ENCODE measurements at places on chromosomes 5 and 9.

GRCh38 chr5:87074934-87075541, 192.6 kb upstream of the RASA1 start:
- no peak for DNase-seq

DNA sequence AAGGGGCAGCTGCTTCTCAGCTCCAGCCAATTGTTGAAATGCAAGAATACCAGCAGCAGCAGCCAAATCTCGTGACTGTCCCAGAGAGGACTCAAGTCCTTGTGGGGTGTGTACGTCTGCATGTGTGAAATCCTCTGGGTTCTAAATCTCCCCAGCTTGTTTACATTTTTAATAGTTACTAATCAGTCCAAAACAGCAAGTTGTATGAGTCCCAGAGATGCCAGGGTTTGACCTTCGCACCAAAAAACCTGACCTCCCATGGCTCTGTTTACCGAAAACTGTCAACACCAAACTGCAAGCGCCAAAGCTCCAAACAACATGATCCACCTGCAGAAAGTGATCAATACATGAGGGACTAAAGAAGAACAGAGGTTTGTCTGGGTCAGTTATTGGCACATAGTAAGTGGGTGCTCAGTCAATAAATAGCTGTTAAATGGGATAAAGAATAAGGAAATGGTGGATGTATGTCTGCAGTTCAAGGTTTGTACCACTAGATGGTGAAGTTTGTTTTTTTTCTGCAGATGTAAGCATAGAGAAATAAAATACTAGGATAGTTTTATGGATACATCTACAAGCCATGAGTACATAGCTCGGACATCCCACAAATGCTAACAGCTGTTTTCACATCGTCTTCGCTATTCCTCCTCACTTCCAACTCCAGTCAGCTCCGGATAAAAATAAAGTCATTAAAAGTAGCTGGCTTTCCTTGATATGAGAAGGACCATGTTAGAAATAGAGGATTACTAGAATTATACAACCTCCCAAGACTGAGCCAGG, 85.3 kb upstream of the ADRB2 start:
- no peak for DNase-seq

- DNase-seq, result no peak
These were observed 441.5 kb downstream of the CDH18 start for GRCh38 chr5:19546521-19546920.

DNA sequence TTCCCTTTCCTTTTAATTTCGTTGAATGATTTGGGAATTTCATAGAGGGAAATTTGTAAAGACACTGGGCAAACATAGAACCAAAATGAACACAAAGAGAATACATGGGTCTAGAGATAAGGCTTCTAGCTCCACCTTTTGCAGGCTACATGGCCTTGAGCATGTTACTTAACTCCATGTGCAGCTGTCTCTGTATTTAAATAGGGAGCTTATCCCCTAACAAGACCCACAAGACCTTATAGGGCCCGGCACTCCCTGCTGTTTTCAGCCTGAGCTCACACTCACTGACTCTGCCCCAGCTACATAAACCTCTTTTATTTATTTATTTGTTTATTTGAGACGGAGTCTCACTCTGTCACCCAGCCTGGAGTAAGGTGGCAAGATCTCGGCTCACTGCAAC, 30.6 kb upstream of the TLE1 start:
- DNase-seq, result no peak

GRCh38 chr5:36593867-36594266, 12.5 kb upstream of the SLC1A3 start:
- no peak for DNase-seq

DNA sequence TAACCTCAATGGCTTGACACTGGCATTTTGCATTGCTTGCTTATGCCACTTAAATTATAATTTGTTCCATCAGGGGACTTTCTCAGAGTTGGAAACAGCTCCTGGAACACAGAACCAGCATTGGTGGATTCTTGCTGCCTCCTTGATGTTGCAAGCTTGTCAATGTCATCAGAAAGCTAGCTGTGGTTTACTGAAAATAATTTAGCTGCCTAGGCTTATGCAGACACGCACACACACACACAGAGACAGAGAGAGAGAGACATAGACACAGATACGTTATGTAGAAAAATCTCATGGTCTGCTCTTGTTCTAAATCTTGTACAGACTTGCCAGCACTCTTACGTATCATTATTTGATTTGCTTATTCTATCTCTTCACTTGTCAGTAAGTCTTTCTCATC, 78.0 kb downstream of the HMHB1 start:
- DNase-seq, result no peak

DNA sequence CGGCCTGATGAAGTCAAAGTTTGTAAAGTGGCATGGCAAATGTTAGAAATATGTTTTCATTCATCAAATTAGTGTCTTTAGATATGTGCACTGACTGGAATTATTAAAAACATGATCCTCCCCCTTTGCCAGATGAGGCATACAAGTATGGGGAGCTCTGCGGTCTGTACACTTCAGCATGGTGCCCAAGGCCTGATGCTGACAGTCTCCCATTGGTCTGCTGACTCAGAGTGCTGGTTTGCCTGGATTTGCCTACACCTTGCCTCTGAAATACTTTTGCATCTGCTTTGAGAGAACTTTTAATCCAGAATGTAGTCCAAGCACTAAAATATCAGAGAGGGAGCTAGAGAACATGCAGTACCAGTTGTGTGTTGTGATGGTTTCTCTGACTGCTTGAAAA, 354.3 kb upstream of the ACTBL2 start:
- DNase-seq, result no peak

- no peak for DNase-seq
These were observed 390.5 kb downstream of the ZNF608 start for GRCh38 chr5:124355928-124356327.

- DNase-seq, result no peak
These were observed 110.5 kb downstream of the EPB41L4A start for GRCh38 chr5:112308608-112309007.

- DNase-seq, result no peak
These were observed 801.0 kb upstream of the NUDT12 start for GRCh38 chr5:104363567-104363966.

DNA sequence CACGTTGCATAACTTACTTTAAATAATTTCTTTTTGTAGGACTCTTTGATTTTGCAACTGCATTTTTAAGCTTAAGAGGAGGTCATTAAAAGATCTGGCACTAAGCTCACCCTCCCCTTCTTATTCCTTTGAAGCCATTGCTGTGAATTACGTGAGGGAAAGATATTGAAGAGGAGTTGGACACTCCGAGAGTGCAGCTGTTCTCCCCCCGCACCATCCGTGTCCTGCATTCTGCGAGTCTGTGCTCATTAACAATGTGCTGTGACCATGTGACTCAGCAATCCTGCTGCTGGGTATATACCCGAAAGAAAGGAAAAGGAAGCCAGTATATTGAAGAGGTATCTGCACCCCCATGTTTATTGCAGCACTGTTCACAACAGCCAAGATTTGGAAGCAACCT, 40.0 kb downstream of the NXNL2 start:
- peak; percentile 34 for DNase-seq

GRCh38 chr5:141919218-141920119, 4.2 kb upstream of the DELE1 start:
- DNase-seq, result no peak

GRCh38 chr9:122213589-122214413, 15.0 kb downstream of the LHX6 start:
- DNase-seq, result no peak

DNA sequence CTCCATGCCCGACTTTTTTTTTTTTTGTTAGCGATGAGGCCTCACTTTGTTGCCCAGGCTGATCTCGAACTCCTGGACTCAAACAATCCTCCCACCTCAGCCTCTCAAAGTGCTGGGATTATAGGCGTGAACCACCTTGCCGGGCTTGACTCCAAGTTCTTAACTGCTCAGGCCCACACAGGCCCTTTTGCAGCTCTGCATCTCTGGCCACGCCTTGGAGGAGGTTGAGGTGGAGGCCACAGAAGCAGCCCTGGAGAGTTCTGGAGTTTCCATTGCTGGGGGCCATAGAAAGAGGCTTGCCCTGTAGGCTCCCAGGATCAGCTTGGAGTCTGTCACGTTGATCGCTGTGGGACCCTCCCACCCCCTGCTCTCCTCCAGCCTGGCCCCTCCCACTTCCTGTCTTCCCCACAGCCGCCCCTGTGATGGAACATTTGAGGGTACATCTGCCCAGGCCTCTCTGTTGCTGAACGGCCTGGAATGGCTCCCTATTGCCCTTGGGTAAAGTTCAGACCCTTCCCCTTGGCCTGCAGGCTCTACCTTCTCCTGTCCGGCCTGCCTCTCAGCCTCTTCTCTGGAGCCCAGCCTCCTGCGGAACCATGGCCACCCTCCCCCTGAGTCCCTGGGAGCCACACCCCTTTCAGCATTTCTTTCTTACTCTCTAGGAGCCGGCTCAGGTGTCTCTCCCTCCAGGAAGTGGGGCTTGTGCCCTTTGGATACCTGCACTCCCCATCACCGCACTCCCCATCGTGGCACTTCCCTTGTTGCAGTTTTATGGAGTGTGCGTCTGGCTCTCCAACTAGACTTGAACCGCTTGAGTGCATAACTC, 30.4 kb upstream of the IER5L start:
- DNase-seq, result no peak

DNA sequence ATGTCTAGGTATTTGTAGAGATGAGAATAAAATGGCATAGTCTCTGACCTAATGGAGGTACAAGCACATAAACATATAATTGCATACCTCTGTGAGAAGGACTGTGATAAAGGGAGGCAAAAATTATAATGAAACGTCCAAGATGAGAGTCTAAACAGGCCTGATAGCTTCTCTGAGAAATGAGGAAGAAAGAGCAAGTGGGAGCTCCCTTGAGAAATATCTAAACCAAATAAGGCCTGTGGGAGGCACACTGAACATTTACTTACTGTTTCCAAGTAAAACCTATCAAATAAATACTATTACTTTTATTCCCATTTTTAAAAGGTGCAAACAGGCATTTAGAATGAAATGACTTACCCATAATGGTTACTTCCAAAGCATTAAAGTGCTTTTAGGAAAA, 125.6 kb upstream of the PAPPA start:
- DNase-seq, result no peak

DNA sequence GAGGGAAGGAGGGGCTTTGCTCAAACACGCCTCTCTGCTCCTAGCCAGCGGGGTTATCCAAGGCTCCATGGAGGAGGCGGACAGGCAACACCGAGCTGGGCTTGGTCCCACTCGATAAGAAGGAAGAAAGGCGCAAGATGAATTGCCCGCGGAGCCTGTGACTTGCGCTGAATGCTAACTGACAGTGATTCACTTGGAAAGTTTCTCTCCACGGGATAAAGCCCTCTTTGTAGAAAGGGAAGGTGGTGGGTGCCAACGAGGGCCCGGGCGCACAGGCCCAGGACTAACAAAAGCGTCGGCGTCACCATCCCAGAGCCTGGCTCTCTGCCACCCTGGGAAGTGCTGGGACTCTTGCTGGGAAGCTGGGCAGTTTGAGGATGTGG, 76.0 kb downstream of the VAV2 start:
- DNase-seq, result no peak

- DNase-seq, result no peak
These were observed 23.4 kb downstream of the CETN3 start for GRCh38 chr5:90386099-90386710.

DNA sequence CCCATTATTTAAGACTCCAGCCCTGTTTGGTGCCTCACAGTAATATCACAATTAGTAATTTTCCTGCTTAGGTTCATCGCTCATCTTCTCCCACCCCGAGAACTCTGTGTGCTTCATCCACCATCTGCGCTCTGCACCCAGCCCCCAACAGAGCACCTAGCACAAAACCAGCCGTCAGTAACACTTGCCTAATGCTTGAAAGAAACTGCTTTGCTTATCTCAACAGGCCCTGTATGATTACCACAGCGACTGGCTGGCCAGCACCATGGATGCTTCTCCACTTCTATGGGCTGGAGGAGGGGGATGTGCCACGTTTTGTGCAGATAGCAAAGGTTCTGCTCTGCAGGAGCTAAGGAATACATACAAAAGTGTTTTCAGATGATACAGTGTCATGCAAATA, 166.8 kb downstream of the SPOCK1 start:
- DNase-seq, result no peak

- DNase-seq, result no peak
These were observed 1198.3 kb upstream of the CDH6 start for GRCh38 chr5:29995154-29995553.

GRCh38 chr5:149854866-149855265, 89.7 kb downstream of the PDE6A start:
- no peak for DNase-seq

- DNase-seq, result no peak
These were observed 22.8 kb downstream of the SARDH start for GRCh38 chr9:133715295-133715865.

GRCh38 chr9:100087218-100087617, 11.6 kb downstream of the ERP44 start:
- DNase-seq, result no peak

GRCh38 chr9:35666045-35666444, 1.1 kb upstream of the ARHGEF39 start:
- no peak for DNase-seq

DNA sequence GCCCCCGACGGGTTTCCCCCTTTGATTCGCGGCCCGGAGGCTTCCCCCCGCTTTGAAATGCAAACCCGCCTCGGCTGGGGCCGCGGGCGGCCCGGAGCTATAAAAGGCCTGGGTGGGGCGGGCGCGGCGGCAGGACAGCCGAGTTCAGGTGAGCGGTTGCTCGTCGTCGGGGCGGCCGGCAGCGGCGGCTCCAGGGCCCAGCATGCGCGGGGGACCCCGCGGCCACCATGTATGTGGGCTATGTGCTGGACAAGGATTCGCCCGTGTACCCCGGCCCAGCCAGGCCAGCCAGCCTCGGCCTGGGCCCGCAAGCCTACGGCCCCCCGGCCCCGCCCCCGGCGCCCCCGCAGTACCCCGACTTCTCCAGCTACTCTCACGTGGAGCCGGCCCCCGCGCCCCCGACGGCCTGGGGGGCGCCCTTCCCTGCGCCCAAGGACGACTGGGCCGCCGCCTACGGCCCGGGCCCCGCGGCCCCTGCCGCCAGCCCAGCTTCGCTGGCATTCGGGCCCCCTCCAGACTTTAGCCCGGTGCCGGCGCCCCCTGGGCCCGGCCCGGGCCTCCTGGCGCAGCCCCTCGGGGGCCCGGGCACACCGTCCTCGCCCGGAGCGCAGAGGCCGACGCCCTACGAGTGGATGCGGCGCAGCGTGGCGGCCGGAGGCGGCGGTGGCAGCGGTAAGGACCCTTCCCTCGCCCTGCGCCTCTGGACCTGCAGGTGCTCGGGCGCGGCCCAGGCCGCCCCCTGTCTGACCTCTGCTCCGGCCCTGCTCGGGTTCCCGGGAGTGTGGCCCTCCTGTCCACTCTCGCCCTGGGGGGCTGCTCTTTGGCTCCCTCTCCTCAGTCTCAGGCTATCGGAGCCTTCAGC, at the start of gene CDX1:
Gene CDX1 (plus strand): TSS at position 129 of the 862 bp plus-strand sequence. CDS start 99 bp downstream, at position 228.
- no peak for DNase-seq

GRCh38 chr5:73120222-73121118, at the start of gene TMEM171:
Gene TMEM171, plus strand, starts transcription at chr5:73120575. Its CDS starts 2,799 bp downstream, at chr5:73123374.
- DNase-seq, result no peak

- no peak for DNase-seq
These were observed 361.1 kb upstream of the TLE4 start for GRCh38 chr9:79210541-79211243.

GRCh38 chr9:104774132-104774531, 10.2 kb downstream of the NIPSNAP3B start:
- no peak for DNase-seq

GRCh38 chr9:93154293-93154903, 20.3 kb upstream of the NINJ1 start:
- DNase-seq, result no peak

Measured in suprapubic skin (tissue), 4 donors.